ENCODE measurements at places on chromosomes 16 and 17.
A peak's percentile ranks its signal among the peaks of the same experiment; 100 is the strongest.

DNA sequence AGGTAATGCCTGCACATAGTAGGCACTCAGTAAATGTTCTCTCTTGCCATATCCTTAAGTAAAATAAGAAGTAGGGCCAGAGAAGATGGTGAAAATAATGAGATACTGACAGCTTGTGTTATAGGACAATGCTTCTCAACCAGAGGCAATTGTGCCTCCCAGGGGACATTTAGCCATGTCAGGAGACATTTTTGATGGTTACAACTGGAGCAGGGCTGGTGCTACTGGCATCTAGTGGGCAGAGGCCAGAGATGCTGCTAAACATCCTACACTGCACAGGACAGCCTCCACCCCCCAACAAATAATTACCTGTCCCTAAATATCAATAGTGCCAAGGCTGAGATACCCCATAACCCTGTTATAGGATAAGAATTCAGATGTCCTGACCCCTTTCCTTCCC lies 1.7 kb downstream of the RAD51D start:
- no peaks in the 10 kb centered on the region for H3K36me3 ChIP-seq
- DNase-seq = peak; percentile 15
- H3K4me3 ChIP-seq = peak overlapping the region; percentile 98

DNA sequence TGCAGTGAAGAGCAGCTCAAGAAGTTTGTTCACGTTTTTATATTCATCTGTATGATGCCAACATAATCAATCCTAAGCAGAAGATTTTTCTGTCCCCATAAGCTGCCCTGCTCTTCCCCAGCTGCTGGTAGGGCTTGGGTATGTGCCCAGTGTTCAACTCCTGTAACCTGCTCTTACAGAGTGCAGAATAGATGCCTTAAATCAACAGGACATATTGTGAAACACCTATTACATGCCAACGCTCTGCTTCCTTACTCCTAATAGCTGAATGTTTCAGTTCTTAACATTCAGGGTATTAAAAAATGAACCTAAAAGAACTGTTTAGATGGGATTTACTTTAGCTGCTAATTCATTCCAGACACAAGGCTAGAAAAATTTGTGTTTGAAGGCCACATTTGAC lies 190.9 kb downstream of the HS3ST3A1 start:
- no peak overlapping the region for H3K27ac ChIP-seq
- DNase-seq = no peak
- no peaks in the 10 kb centered on the region for H3K4me1 ChIP-seq
- peaks cover 18% of the 10 kb centered on the region for H3K27me3 ChIP-seq
- H3K36me3 ChIP-seq = no peaks in the 10 kb centered on the region
- H3K4me3 ChIP-seq = no peak overlapping the region

DNA sequence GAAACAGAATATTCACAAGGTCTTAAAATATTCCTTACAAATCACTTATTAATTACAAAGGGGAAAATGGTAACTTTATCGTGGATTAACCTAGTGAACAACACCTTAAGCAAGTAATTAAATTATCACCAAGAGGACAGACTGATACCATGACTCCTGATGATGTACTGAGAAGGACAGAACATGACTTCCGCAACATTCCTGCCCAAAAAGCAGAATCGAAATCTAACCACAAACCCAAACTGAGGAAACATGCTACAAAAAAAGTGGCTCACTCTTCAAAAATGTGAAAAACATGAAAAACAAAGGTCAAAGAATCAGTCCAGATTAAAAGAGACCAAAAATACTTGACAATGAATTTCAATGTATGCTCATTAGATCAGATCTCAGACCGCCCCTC lies 151.5 kb downstream of the AATF start:
- no peak overlapping the region for H3K4me3 ChIP-seq
- H3K27ac ChIP-seq = peak overlapping the region; percentile 83

GRCh38 chr16:24114876-24115275 lies 141.3 kb upstream of the CACNG3 start:
- no peak overlapping the region for H3K27ac ChIP-seq
- DNase-seq = no peak
- H3K36me3 ChIP-seq = peaks cover 75% of the 10 kb centered on the region
- no peaks in the 10 kb centered on the region for H3K4me1 ChIP-seq
- H3K4me3 ChIP-seq = no peak overlapping the region

- H3K27ac ChIP-seq = no peak overlapping the region
- H3K4me1 ChIP-seq = peaks cover 5% of the 10 kb centered on the region
- DNase-seq = no peak
- no peaks in the 10 kb centered on the region for H3K27me3 ChIP-seq
Measured at GRCh38 chr16:12170103-12171040, 193.8 kb downstream of the SNX29 start.

GRCh38 chr17:10094797-10095196 lies 103.6 kb downstream of the GAS7 start:
- no peak for DNase-seq
- no peaks in the 10 kb centered on the region for H3K27me3 ChIP-seq
- H3K4me1 ChIP-seq = peaks cover 2% of the 10 kb centered on the region
- peak overlapping the region; percentile 69 for H3K27ac ChIP-seq
- H3K36me3 ChIP-seq = no peaks in the 10 kb centered on the region

GRCh38 chr17:9258115-9259015 lies 237.1 kb downstream of the NTN1 start:
- peaks cover 24% of the 10 kb centered on the region for H3K4me1 ChIP-seq
- no peaks in the 10 kb centered on the region for H3K27me3 ChIP-seq
- no peak overlapping the region for H3K27ac ChIP-seq
- H3K4me3 ChIP-seq = no peak overlapping the region
- no peaks in the 10 kb centered on the region for H3K36me3 ChIP-seq

GRCh38 chr16:62969711-62970318 lies 933.6 kb upstream of the CDH8 start:
- H3K27ac ChIP-seq = no peak overlapping the region
- no peak for DNase-seq
- no peaks in the 10 kb centered on the region for H3K4me1 ChIP-seq
- no peaks in the 10 kb centered on the region for H3K27me3 ChIP-seq
- no peaks in the 10 kb centered on the region for H3K36me3 ChIP-seq

GRCh38 chr17:42670789-42671657 lies 5.8 kb downstream of the PLEKHH3 start:
- peaks cover 6% of the 10 kb centered on the region for H3K36me3 ChIP-seq
- peaks cover 16% of the 10 kb centered on the region for H3K4me1 ChIP-seq
- peak overlapping the region; percentile 69 for H3K4me3 ChIP-seq
- peaks cover 19% of the 10 kb centered on the region for H3K27me3 ChIP-seq

DNA sequence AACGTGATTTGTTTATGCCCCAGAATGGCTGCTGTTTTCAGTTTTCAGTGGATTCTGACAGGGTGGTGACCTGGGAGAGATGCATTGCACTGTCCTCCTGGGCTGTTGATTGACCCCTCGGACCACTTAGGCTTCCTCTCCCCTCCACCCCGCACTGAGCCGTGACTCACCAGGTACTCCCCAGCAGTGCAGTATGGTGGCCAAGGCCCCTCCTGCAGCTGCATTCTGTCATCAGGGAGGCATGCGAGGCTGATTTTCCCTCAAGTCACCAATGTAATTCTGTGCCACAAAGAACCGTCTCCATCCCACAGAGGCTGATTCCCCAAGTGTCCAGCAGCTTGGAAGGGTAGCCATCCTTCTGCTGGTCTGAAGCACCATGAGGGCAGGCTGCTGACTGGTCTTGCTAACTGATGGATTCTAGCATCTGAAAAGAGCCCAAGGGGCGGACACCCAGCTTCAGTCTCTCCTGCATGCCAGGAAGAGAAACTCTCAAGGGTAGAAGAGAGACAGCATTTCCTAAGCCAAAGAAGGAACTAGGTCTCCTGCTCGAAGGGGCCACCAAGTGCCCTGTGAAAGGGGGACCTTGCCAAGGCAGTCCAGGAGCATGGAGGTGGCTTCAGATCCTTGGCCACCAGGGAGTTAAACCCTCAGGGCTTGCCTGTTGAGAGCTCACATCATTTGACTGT lies 148.1 kb downstream of the SOCS1 start:
- no peak overlapping the region for H3K27ac ChIP-seq
- no peak for DNase-seq
- no peak overlapping the region for H3K4me3 ChIP-seq
- H3K4me1 ChIP-seq = peaks cover 13% of the 10 kb centered on the region

DNA sequence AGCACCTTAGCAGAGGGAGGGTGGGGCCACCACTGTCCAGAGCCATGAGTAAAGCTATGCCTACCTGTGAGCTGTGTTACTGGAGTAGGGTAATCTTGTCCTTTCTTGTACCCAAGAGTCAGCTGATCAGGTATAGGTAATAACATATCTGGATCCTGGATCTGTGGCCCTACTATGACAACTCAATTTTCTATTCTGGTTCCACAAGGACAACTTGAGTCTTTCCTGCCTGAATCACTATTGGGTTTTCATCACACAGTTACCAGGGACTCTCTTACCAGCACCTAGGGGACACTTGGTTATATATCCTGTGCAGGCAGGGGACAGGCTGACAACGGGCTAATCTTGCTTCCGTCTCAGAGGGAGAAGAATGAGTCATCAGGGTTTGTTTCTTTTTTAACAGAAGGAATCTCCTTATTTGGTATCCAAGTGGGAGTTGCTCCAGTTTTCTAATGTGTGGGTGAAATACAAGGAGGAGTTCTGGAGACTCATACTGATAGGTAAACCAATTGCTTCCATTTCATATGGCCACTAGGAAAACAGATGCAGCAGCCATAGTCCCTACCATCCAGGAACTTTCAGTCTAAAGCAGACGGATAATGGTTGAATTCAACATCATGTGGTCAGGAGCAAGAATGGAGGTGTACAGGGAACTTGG lies 6.8 kb downstream of the ZNF267 start:
- H3K27me3 ChIP-seq = no peaks in the 10 kb centered on the region
- H3K4me1 ChIP-seq = peaks cover 83% of the 10 kb centered on the region
- H3K4me3 ChIP-seq = peak overlapping the region; percentile 32

DNA sequence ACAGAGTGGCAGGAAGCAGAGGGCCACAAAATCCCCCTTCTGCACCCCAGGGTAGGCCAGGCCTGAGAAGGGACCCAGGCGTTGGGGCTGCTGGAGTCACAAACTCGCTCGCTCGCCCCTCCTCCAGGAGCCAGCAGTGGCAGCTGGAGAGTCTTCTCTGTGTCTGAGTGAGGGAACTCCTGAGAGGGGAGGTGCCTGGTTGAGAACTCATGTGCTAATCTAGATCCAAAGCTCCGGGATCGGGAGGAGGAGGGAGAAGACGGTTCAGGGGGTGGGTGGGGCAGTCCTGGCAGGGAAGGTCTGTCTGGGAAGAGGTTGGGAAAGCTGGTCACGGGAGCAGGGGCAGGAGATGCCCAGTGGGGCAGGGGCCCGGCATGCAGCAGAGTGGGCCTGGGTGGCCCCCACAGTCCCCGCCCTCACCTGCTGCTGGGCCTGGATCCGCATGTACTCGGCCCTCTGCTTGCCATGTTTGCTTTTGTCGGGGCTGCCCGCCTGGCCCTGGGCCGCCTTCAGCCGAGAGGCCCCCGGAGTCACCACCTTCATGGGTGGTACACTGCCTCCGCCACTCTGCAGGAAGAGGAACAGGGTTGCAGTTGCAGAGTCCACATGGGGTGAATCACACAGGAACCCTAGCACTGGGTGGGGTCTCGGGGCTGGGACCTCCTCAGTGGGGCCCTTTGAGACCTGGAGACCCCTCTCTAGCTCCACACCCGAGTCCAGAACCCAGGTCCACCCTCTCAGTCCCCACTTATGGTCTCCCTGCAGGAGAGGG lies 62.2 kb downstream of the SRCIN1 start:
- peaks cover 4% of the 10 kb centered on the region for H3K27me3 ChIP-seq
- no peaks in the 10 kb centered on the region for H3K36me3 ChIP-seq
- no peaks in the 10 kb centered on the region for H3K4me1 ChIP-seq
- DNase-seq = no peak

- H3K4me1 ChIP-seq = peaks cover 24% of the 10 kb centered on the region
- no peak overlapping the region for H3K27ac ChIP-seq
- H3K4me3 ChIP-seq = peak overlapping the region; percentile 67
- H3K36me3 ChIP-seq = no peaks in the 10 kb centered on the region
Measured at GRCh38 chr16:57807968-57808528, 5.8 kb upstream of the KIFC3 start.

GRCh38 chr16:6643080-6643686 lies 689.5 kb upstream of the RBFOX1 start:
- no peak overlapping the region for H3K27ac ChIP-seq
- no peaks in the 10 kb centered on the region for H3K36me3 ChIP-seq
- DNase-seq = peak; percentile 33
- no peaks in the 10 kb centered on the region for H3K4me1 ChIP-seq
- no peak overlapping the region for H3K4me3 ChIP-seq

DNA sequence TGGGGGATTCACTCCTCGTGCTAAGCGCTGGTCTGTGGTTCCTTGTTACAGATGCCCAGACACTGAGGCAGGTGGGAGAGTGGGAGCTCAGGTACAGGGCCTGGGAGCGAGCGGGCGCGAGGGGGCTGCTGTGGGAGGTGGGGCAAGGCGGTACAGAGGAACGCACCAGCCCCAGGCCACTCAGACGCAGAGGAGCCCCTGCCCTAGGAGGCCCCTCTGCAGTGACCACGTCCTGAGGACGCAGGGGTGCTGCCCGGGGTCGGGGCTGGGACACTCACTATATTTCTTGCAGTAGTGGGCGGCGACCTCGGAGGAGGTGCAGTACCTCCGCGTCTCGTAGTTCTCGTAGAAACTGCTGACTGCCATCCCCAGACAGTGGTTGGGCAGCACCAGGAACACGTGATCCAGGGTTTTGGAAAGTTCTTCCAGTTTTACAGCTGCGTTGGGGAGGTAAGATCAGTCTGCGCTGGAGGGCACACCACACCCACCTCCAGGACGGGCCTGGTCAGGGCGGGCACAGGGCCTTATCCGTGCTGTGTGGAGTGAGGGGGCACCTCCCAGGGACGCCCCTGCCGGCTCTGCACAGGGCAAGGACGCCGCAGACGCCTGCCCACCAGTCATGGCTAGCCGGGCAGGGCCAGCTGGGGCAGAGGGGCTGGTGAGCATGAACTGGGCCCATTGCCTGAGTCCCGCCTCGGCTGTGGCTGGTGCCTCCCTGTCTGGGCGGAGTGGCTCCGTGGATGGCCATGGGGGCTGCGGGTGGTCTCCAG lies 16.3 kb upstream of the RNPS1 start:
- H3K27me3 ChIP-seq = no peaks in the 10 kb centered on the region
- no peak for DNase-seq
- H3K27ac ChIP-seq = no peak overlapping the region
- no peaks in the 10 kb centered on the region for H3K4me1 ChIP-seq
- H3K36me3 ChIP-seq = no peaks in the 10 kb centered on the region
- H3K4me3 ChIP-seq = no peak overlapping the region

- H3K27ac ChIP-seq = peak within 1 kb of the TSS; percentile 100
- H3K4me1 ChIP-seq = peaks cover 66% of the 10 kb centered on the region
- H3K36me3 ChIP-seq = no peaks in the 10 kb centered on the region
- H3K4me3 ChIP-seq = peak within 1 kb of the TSS; percentile 59
- H3K27me3 ChIP-seq = no peaks in the 10 kb centered on the region
Measured at GRCh38 chr16:31354394-31355291, at the start of gene ITGAX. TSS of gene ITGAX (plus strand) at chr16:31355176. CDS start at chr16:31355255, 79 bp downstream.

DNA sequence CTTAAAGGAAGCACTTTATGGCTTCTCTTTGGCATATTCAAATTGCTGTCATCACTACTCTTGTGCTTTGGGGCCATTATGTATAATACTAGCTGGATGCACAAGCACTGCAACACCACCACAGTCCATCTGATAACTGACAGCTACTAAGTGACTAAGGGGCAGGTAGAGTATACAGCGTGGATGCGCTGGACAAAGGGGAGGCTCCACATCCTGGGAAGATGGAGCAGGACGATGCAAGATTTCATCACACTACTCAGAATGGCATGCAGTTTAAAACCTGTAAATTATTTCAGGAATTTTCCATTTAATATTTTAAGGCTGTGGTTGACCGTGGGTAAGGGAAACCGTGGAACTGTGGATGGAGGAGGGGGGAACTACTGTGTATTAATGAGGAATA lies 25.0 kb downstream of the MPRIP start:
- H3K36me3 ChIP-seq = peaks cover 14% of the 10 kb centered on the region
- peaks cover 73% of the 10 kb centered on the region for H3K4me1 ChIP-seq
- H3K27me3 ChIP-seq = no peaks in the 10 kb centered on the region
- H3K27ac ChIP-seq = no peak overlapping the region
- no peak for DNase-seq

- no peak for DNase-seq
- no peaks in the 10 kb centered on the region for H3K27me3 ChIP-seq
- H3K4me3 ChIP-seq = no peak overlapping the region
- no peaks in the 10 kb centered on the region for H3K36me3 ChIP-seq
Measured at GRCh38 chr17:50177476-50177875, 11.7 kb downstream of the SGCA start.

Data from naive thymus-derived CD8-positive, alpha-beta T cell (primary cell).